Fibroblast of the conjunctiva (primary cell): ENCODE measurements at places on chromosomes 4 and X.
A peak's percentile ranks its signal among the peaks of the same experiment; 100 is the strongest.

- peak; percentile 80 for DNase-seq
Measured at GRCh38 chr4:13888112-13888511, 260.6 kb upstream of the BOD1L1 start.

DNA sequence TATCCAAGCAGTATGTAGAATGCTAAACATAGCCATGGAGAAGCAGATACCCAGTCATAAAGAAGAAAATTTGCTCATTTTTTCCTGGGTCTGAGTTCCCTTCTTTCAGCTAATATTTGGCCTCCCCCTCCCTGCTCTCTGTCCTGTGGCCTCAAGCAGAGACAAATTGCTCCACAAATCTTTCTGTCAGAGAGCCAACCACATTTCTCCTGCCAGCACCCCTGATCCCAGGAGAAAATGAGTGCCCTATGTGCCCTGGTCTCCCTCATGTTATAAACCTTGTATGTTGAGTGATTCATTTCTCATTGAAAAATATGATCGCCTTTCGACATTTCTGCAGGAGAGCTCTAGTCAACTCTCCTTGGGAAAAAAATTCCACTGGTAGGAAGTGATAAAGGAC, 82.0 kb downstream of the TMEM156 start:
- no peak for DNase-seq

DNA sequence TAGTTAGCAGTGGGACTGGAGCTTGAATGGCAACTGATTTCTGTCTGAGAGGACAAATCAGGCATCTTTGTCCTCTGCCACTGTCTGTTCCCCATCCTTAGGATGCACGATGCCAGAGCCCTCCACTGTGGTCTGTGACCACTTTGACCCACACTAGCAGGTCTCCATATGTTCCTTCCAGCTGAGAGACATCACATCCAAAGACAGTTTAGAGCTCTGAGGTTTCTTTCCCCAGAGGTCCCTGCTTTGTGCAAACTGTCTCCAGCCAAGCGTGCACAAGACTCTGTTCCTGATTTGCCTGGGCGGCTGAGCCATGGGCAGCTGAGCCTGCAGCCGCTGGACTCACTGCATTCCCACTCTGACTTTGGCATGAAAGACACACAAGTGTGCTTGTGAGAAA, 98.0 kb downstream of the PTTG2 start:
- DNase-seq, result no peak

GRCh38 chrX:49695276-49696180, at the start of gene PAGE1:
Gene PAGE1, minus strand, starts transcription at chrX:49695984. Its CDS starts 1,214 bp downstream, at chrX:49694770.
- DNase-seq, result no peak
